Tibial artery (tissue), 4 donors: ENCODE measurements at places on chromosomes 5 and 9.

DNA sequence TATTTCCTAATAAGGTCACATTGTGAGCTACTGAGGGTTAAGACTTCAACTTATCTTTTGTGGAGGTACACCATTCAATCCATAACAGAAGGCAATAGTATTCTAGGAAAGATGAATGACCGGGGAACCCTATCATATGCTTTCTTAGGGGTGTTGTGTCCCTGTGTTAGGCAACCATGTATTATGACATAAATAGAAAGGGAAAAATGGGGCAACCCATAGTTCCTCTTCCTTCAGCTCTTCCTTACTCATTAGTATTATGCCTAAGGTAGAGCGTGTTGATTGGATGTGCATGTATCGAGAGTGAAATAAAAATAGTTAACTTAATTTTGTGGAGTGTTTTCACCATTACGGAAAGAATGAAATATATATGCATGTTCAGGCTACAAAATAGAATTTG lies 6.0 kb upstream of the CCNJL start:
- no peak for DNase-seq

DNA sequence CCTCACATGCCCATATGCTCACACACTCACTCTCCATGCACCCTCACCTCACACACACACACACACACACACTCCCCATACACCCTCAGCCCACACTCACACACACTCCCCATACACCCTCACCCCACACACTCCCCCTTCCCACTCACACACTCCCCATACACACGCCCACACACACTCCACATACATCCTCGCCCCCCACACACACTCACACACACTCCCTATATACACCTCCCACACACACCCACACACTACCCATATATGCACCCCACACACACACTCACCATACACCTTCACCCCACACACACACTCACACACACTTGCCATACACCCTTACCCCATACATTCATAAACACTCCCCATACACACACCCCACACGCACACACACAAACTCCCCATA lies 550.7 kb upstream of the DAP start:
- no peak for DNase-seq

DNA sequence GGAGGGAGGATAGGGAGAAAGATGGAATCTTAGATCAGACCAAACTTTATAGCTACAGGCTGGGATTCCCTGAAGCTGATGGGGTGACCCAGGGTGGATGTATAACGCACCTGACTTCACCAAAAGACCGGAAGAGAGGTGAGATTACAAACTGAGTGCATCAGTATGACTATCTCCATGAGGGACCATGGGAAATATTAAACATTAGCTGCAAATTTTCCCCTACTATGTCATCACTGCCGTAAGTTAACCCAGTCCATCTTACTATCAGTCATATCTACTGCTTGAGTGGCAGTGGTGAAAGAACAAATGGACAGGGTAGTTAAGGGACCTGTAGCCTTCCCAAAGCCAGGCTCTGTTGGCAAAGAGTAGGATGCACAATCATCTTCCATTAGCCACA lies 368.3 kb downstream of the EFNA5 start:
- no peak for DNase-seq

- no peak for DNase-seq
Observed at GRCh38 chr9:133535306-133535877, 888 bp downstream of the ADAMTSL2 start.

DNA sequence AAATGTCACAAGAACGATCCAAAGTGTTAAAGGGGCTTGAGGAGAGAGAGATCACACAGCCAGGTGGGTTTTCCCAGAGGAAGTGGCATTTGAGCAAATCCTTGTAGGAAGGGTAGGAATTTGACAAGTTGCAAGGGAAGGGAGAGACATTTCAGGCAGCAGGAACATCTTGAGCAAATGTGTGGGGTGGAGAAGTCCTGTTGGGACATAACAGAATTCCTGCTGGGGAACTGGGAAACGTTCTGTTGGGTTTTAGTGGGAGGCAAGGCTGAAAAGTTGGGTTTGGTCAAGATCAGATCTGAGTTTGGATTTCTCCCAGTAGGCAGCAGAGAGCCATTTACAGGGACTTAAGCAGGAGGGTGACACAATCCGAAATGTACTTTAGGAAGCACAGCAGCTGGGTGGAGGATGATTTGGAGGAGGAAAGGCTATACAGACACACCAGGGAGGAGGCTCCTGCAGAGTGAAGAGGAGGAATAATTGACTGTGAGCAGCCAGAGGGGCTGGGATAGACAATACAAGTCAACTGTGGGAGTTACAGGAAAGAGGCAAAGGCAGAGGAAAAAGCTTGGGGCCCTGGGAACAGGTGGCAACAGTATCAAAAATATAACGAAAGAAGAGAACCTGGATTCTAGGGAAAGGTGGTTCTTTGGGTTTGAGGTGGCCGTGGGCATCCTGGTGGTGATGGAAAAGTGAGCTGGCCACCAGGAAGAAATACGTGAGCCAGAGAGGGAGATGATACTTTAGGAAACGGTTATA lies 3.1 kb upstream of the ZSWIM6 start:
- DNase-seq: no peak

DNA sequence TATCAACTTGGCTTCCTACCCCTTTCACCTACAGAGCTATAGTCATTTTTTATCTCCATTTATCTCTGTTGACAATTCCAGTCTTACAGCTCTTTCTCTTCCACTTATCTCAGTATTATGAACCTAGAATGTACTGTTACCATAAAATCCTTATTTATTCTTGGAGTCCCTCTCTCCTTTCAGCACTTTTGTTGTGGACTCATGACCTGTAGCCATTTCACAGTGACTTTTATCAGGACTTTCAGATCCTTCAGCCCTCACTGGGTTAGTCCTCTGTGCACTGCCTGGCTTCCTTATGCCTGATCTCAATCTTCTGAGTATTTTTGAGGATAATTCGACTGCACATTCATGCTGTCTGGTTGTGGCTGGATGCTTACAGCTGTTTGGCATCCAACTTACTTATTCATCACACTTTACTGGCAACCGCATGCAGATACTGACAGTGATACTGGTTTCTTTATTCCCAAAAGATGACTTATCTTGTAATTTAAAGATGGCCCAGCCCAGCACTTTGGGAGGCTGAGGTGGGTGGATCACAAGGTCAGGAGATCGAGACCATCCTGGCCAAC lies 293.3 kb downstream of the MAN2A1 start:
- no peak for DNase-seq

DNA sequence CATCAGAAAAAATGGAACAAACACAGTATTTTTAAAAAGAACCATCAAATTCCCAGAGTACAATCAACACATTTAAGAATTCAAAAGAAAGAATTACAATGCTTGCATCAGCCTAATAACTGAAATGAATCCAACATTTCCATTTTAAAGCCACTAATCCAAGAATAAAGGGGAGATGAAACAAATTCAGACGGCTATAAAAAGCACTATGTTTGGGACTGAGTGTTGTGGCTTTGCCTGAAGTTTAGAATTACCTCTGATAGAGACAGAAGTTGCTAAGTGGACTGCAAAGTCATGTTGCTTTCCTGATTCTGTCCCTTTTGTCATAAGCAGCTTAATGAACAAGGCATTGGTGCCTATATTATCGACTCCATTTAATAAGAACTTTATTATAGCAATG lies 135.4 kb upstream of the RGMB start:
- DNase-seq: no peak

GRCh38 chr5:120139039-120139438 lies 325.1 kb upstream of the PRR16 start:
- no peak for DNase-seq

GRCh38 chr9:95103871-95104580 lies 213.5 kb downstream of the FANCC start:
- DNase-seq: no peak

GRCh38 chr5:141680751-141681201 lies 1.3 kb downstream of the ARAP3 start:
- DNase-seq: peak; percentile 47

- no peak for DNase-seq
Observed at GRCh38 chr9:134273647-134274046, 52.6 kb upstream of the RXRA start.

- DNase-seq: no peak
Observed at GRCh38 chr9:106481013-106481609, 381.9 kb upstream of the ZNF462 start.

GRCh38 chr5:88518131-88519016 lies 249.7 kb upstream of the TMEM161B start:
- DNase-seq: no peak

DNA sequence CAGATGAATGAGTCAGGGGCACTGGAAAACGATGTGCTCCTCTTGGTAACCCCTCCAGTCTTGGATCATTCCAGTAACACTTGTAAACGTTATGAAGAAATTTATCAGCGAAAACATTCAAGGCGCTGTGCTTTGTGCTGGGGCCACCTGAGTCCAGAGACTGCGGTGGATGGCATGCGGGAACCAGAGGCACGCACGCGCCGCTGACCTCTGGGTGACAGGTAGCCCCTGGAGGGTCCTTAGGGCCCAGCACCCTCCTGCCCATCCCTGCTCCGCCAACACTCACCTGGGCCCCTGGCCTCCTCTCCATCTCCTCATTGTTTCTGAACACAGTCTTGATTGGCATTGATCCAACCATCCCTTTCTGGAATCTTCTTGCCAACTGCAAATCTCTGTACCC lies 86.9 kb downstream of the DAP start:
- no peak for DNase-seq

DNA sequence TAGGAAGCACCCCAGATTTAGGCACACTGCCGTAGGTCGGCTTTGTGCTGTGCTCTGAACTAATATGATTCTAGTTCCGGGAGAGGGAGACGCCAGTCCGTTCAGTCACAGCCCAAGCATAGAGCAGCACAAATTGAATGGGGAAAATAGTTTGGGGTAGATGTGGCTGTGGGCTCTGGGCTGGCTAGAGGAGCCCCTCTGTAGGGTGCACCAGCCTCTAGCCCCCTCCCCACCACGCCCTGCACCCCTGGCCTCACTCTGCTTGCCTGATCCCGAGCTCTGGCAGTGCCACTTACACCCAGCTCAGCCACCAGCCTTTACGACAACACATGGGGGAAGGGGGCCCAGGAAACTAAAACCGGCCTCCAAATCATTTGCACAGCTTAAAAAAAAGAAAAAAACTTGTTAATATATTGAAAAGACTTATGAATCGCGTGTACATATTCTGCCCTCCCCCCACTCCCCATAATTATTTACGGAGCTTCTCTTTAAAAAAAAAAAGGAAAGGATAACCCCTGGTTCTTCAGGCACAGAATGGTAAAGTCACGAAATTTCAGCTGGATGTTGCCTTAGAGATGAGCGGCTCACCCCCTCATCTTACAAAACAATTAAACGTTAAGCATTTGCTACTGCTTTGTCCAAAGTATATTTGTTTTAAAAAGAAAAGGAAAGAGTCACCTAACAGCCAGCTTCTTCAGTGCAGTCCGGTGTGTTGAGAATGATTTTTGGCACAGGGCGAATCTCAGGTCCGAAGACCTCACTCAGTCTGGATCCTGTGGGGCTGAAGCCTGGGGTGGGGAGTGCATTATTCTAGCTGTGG lies 3.5 kb downstream of the LMX1B start:
- no peak for DNase-seq

GRCh38 chr9:85397005-85397404 lies 344.7 kb downstream of the AGTPBP1 start:
- no peak for DNase-seq

- DNase-seq: no peak
Observed at GRCh38 chr9:97854696-97855485, 1.9 kb downstream of the FOXE1 start.

GRCh38 chr5:151173711-151174611 lies 16.4 kb upstream of the ANXA6 start:
- DNase-seq: no peak

- DNase-seq: no peak
Observed at GRCh38 chr5:131641494-131641893, 6.5 kb upstream of the RAPGEF6 start.

GRCh38 chr9:32344551-32345182 lies 39.8 kb upstream of the ACO1 start:
- DNase-seq: no peak

DNA sequence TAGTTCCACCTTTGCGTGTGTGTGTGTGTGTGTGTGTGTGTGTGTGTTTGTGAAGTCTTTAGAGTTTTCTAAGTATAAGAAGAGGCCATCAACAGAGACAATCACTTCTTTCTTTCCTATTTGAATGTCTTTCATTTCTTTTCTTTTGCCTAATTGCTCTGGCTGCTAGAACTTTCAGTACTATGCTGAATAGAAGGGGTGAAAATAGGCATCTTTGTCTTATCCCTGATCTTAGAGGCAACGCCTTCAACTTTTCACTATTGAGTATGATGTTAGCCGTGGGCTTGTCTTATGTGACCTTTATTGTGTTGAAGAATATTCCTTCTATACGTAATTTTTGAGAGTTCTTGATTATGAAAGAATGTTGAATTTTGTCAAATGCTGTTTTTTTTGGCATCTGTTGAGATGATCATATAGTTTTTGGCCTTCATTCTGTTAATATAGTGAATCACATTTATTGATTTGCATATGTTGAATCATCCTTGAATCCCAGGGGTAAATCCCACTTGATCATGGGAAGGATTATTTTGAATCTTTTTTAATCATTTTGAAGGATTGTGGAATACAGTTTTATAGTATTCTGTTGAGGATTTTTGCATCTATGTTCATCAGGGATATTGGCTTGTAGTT lies 134.8 kb upstream of the CD180 start:
- no peak for DNase-seq

GRCh38 chr5:126461838-126462237 lies 38.6 kb downstream of the GRAMD2B start:
- DNase-seq: no peak

GRCh38 chr9:105236261-105236660 lies 8.2 kb upstream of the SLC44A1 start:
- no peak for DNase-seq

- DNase-seq: no peak
Observed at GRCh38 chr5:1763548-1763911, 36.1 kb downstream of the MRPL36 start.

DNA sequence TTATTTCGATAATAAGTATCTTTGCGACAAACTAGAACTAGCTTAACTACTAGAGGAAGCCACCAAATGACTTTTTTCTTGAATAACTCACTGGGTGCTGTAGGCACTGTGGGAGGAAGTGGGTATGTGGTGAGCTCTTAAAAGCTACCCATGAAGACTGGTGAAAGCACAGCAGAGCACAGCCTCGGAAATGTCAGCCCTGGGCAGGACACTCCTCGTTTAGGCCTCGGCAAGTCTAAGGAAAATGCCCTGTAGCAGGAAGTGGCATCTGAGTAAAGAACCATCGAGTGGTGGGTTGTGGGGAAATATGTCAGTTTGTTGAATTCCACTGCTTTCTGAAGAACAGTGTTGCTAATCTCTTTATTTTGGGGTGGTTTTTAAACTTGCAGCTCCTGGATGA lies 44.0 kb upstream of the NCS1 start:
- DNase-seq: no peak

- no peak for DNase-seq
Observed at GRCh38 chr5:59171131-59171530, 588.3 kb downstream of the RAB3C start.
